ENCODE measurements at places on chromosomes 11 and 22.

- no peak for DNase-seq
Measured at GRCh38 chr22:41919357-41920224, 4.7 kb upstream of the SHISA8 start.

GRCh38 chr11:127248476-127248875 is 247.9 kb upstream of the KIRREL3 start:
- DNase-seq: no peak

- no peak for DNase-seq
Measured at GRCh38 chr11:133886029-133886428, 40.7 kb upstream of the SPATA19 start.

GRCh38 chr22:23395530-23396361 is 184.3 kb downstream of the IGLL1 start:
- no peak for DNase-seq

DNA sequence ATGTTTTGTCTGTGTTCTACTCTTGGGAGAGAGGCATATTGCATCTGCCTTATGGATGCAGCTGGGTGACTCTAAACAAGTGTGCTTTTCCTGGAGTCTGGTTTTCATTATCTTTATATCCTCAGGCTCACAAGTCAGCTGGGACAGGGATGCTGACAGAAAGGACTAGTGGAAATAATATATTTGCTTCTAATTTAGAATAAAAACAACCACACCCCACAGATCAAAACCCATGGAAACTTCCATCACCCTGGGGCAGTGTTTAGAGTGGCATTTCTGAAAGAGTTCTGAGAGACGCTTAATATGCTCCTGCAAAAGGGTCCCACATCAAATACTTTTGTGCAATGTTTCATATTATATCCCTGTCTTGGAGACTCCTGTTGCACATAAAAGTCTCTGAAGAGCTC is 20.8 kb downstream of the KCNE3 start:
- no peak for DNase-seq

- no peak for DNase-seq
Measured at GRCh38 chr22:22467112-22467511, 41.4 kb downstream of the ZNF280B start.

DNA sequence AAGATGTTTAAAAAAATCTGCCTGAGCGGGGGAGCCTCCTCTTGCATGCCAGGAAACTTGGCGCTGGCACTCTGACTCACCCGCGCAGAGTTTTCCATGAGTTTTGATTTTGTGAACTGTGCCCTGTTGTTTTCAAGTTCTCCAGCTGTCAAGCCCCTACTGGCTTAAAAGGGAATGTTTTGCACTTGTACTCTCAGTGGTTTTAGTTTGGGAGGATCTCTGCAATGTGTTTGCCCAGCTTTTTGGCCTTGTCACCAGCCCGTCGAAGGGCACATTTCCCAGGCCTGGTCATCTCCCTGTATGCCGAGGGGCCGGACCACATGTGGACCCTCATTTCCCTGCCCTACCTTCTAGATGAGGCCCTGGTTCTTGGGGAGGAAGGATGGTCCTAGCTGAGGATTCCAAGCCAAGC is 12.2 kb downstream of the MRGPRF start:
- DNase-seq: no peak

Measured in stimulated activated CD8-positive, alpha-beta memory T cell treated with anti-CD3 and anti-CD28 coated beads, Interleukin-2, amount 100 ng/mL, for 48 hours (primary cell).